Activated naive CD4-positive, alpha-beta T cell treated with anti-CD3 and anti-CD28 coated beads for 36 hours (primary cell): ENCODE measurements at places on chromosomes 5 and 9. TPM values are rescaled to one million over a fixed set of nuclear protein-coding genes. Genes with fewer than 3 reads are reported as not detected.

- no peak overlapping the region for H3K4me3 ChIP-seq
- no peak overlapping the region for H3K27ac ChIP-seq
- peaks cover 4% of the 10 kb centered on the region for H3K4me1 ChIP-seq
- no peaks in the 10 kb centered on the region for H3K27me3 ChIP-seq
- H3K36me3 ChIP-seq: peaks cover 55% of the 10 kb centered on the region
- no peak for DNase-seq
These were observed 42.6 kb downstream of the LARP1 start for GRCh38 chr5:154797762-154798161.

GRCh38 chr5:31251032-31251431, 57.5 kb downstream of the CDH6 start:
- no peak overlapping the region for H3K27ac ChIP-seq
- H3K4me3 ChIP-seq: no peak overlapping the region
- H3K36me3 ChIP-seq: no peaks in the 10 kb centered on the region
- no peak for DNase-seq
- H3K27me3 ChIP-seq: no peaks in the 10 kb centered on the region

DNA sequence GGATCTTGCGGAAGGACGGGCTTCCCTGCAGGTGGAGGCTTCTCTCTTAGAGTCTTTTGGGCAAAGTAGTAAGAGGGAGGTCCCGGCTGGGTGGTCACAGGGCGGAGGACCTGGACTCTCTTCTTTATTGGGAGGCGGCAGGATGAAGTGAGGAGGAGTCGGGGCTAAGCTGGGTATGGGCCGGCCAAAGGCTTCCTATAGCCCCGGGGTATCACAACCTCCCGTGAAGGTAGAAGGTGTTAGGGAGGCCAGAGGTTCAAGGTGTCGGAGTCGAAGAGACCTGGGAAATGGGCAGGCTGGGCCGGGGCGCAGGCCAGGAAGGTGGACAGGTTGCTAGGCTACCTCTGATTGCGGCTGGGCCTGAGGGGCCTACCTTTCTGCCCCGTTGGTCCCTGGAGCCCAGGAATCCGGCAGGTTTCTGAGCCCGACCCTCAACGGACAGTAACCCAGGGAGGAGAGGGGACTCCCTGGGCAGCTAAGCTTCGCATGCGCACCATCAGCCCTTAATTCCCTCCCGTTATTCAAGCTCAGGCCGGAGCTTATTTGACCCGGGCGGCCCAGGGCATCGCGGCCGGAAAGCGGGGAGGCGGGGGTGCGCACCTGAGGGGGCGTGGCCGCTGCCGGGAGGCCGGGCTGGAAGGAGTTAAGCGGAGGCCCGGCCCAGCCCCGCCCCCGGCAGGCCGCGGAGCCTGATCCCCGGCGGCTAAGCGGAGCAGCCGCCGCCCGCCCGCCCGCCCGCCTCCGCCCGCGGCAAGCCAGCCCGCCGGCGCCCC, at the start of gene TESK1:
TSS of gene TESK1 (plus strand) at position 685 of the 773 bp plus-strand sequence. CDS start 358 bp downstream, outside the sequence.
- peaks cover 27% of the 10 kb centered on the region for H3K4me1 ChIP-seq
- DNase-seq: peak; percentile 85
- H3K27me3 ChIP-seq: no peaks in the 10 kb centered on the region
- H3K27ac ChIP-seq: peak within 1 kb of the TSS; percentile 97
- H3K4me3 ChIP-seq: peak within 1 kb of the TSS; percentile 98
- H3K36me3 ChIP-seq: peaks cover 1% of the 10 kb centered on the region

HCN1 gene
- total RNA-seq: not detected

HNRNPK gene
- total RNA-seq: 704 TPM
